Activated naive CD4-positive, alpha-beta T cell (primary cell): ENCODE measurements at places on chromosomes 3 and 15.

- DNase-seq: no peak
Measured at GRCh38 chr3:65006300-65006739, 318.5 kb upstream of the ADAMTS9 start.

DNA sequence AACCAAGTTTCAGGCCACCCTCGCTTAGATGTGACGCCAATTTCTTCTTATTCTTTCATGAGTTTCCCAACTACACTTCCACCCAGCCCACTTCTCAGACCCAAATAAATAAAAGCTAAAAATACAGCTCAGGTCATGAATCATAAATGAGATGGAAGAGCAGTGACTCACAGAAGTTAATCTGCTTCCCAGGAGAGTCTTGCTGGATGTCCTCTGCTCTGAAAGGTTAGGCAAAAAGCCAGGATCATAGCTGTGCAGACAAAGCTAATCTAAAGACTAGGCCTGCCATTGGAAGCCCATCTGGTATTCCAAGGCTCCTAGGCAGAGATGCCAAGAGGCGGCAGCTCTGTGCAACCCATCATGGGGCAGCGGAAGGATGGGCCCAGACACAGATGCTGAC lies 24.1 kb downstream of the SHC4 start:
- DNase-seq: no peak

DNA sequence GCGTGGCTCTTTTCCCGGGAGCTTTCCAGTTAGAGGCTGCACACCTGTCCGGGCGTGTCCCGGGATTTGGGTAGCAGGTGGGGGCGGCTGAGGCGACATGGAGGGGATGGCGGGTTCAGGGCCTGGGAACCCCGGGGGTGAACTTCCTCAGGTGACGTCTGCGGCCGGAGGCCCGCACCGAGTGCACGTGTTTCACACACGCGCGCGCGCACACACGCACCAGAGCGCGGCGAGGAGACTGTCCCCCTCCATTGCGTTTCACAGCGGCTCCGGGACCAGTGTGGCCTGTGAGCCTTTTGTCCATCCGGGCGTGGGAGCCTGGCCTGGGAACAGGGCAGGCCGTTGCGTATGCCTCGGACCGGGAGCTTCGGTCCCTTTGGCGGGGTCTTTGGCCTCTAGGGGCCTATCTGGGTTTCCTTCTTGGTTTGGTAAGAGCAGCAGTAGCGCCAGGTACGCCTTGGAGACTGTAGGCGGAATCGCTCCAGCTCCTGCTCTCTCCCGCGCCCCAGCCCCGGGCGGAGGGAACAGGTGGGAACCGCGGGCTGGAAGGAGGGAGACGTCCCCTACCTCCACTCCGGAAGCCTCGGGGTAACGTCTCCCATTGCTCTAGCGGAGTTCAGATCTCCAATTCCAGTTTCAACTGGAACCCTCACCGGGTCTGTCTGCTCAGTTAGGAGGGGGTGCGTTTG lies 220.0 kb downstream of the MEIS2 start:
- no peak for DNase-seq

DNA sequence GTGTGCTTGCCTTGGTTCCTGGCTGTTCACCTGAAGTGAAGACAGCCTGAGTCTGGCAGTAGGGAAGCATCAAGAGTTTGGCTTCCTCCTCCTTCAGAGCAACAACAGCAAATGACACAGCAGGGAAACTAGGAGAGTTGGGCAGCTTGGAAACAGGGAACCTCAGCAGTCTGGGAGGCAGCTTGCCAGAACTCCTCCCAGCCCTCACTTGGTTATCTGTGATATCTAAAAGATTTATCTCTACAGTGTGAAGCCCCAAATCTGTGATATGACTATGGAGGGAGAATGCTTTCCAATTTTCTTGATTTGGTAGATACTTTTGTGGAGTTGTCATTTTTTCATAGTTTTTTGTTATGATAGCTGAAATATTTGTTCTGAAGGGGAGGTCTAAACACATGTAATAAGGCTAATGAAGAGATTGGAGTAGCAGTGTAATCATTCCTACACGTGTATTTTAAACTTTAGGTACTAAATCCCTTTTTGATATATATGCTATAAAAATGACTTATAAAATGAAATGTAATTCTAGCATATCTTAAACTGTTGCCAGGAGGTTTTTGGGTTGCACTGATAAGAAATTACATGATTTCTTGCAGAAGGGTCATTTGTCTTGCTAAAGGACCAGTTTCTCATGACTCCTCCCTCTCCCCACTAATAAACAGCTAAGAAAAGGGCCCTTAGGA lies 20.8 kb downstream of the UBE2E1 start:
- DNase-seq: no peak

DNA sequence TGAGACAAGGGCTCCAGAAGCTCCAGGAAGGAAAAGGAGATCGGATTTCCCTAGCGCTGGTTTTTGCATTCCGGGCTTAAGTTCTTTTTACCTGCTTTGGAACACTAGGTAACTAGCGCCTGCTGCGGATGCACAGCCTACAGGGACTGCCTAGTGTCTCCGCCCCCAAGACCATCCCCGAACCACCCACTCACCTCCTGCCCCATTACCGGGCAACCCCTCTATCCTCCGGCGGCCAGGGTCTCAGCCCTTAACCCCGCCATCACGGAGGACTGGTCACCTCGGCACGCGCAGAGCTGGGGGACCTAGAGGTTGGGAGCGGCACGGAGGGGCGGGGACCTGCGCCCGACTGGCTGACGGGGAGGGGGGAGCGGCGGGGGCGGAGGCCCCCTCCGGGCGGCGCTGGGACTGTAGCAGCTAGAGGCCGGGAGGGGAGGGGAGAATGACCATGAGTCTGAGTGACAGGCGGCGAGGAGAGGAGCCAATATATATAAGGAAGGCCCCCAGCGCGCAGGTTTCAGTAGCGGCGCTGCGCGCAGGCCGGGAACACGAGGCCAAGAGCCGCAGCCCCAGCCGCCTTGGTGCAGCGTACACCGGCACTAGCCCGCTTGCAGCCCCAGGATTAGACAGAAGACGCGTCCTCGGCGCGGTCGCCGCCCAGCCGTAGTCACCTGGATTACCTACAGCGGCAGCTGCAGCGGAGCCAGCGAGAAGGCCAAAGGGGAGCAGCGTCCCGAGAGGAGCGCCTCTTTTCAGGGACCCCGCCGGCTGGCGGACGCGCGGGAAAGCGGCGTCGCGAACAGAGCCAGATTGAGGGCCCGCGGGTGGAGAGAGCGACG lies at the start of gene DLL4:
Gene DLL4 (plus strand): TSS at position 520 of the 839 bp plus-strand sequence. CDS start 329 bp downstream, outside the sequence.
- no peak for DNase-seq

GRCh38 chr3:74137790-74138189 lies 476.7 kb downstream of the CNTN3 start:
- no peak for DNase-seq
